ENCODE measurements at places on chromosomes 11 and 22. TPM values are rescaled to one million over a fixed set of nuclear protein-coding genes. Genes with fewer than 3 reads are reported as not detected.

DNA sequence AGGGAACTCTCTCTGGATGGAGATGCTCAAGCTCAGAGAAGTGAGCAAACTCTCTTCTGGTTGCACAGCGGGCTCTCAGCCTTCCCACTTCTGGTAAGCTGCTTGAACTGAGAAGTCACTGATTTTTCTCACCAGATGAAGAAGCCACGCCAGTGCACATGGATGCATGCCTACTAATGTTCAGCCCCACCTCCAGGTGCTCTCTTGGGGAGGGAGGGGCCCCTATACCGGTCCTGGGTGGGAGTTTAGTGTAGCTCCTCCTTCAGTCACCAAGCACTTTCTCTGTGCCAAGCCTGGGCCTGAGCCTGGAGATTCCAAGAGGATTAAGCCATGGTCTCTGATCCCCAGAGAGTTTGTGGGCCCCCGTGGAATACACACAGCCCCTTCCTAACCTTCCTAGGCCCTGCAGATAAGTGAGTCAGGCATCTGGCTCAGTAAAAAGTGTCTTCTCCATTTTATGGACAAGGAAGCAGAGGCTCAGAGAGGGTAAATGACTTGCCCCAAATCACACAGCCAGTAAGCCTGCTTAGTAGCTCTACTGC, 142.2 kb downstream of the ST3GAL4 start:
- no peak for DNase-seq

DNA sequence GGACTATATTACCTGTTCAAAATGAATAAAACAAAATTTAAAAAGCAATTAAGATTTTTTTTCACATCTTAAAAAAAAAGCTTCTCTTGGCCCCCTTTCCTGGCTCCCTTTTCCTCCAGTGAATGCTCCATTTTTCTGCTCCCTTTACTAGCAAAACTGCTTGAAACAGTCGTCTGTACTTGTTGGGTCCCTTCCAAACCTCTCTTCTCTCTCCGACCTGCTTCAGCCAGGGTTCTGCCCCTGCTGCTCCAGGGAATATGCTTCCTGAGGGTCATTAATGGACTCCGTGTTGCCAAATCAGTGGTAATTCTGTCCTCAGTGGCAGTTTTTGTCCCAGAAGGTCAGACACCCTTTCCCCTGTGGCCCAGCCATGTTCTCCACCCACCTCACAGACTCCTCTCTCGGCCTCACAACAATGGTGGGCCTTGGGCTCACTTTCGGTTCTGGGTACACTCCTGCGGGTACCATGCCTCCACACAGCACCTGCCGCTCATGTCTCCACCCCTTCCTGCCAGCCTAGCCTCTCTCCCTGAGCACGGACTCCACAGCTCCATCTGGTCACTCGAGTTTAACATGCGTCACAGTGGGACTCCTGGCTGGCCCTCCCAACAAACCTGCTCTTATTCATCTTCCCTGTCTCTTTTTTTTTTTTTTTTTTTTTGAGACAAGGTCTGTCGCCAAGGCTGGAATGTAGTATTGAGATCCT, 7.8 kb upstream of the POLR3H start:
- no peak for DNase-seq

- no peak for DNase-seq
These were observed 631 bp upstream of the NPTXR start for GRCh38 chr22:38844315-38845003.

- peak; percentile 15 for DNase-seq
These were observed 130.9 kb downstream of the PARVA start for GRCh38 chr11:12508151-12508751.

DNA sequence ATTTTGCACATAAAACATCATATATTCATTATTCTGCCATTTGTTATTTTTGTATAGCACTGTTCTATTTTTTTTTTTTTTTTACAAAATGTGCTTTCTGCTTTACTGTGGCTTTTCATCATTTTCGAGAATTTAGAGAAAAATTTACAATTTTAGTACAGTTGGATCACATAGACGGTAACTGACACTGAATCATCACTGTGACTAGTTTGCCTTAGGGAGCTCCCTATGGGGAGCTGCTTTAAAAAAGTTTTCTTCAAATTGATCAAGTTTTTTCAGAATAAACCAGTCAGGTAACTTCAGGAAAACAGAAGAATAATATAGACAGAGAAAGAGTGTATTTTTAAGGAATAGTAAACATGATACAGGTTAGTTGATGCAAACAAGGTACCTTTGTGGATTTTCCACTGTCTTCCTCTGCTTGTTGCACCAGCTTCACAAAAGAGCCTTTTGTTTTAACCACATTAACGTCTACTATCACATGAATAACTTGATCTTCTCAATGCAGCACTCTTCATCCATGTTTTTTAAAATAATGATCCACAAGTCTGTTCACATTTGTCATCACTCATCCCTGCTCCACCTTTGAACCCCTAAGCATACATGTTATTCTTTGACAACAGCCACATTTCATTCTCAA, 327.0 kb downstream of the DYNC2H1 start:
- DNase-seq = no peak

DNA sequence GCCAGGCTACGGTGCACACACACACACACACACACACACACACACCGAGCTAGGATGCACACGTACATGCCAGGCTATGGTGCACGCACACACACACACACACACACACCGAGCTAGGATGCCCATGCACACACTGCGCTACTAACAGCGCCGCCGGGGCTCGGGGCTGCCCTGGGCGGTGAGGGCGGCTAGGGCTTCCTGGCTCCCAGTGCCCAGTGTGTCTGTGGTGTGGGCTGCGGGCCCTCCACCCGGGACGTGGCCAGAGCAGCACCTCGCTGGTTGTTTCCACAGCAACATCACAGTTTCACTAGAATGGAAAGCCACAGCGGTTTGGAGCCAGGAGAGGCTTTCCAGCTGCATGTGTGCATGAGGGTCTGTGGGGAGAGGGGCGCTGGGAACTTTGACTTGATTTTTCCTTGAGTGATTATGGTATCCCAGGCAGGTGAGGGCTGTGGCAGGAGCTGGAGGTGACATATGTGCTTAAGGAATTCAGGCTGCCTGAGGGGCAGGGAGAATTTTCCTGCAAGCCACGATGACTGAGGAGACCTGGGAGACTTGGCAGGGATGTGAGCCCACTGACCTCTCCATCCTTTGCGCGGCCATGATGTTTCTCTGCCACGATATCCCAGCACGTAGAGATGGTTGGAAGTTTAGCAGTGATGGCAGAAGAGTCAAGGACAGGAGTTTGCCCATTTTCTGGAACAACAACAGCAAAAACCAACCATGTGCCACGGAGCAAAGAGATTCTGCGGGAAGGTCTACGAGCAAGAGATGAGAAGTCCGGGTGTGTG, 195.9 kb downstream of the SNX19 start:
- no peak for DNase-seq

- no peak for DNase-seq
These were observed 65.2 kb upstream of the CECR2 start for GRCh38 chr22:17303840-17304779.

DNA sequence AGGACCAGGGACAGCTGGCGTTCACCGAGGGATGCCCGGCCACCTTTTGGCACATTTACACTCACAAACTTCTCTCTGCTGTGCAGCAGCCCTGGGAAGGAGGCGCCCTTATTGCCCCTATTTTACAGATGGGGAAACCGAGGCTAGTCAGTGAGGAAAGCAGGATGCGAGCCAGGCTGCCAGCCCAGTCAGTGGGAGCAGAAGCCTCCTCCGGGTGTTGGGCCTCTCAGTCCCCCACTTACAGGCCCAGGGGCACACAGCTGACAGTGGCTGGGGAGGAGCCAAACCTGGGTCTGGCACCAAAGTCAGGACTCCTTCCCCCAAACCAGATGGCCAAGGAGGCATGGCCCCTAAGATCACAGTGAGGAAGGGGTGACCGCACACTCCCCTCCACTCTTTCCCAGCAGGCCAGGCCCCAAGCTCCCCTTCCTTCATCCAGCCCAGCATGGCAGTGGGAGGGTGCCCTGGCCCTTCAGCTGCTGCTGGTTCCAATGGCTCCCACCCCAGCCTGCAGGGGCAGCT, 121.4 kb upstream of the ANO1 start:
- DNase-seq = no peak

DNA sequence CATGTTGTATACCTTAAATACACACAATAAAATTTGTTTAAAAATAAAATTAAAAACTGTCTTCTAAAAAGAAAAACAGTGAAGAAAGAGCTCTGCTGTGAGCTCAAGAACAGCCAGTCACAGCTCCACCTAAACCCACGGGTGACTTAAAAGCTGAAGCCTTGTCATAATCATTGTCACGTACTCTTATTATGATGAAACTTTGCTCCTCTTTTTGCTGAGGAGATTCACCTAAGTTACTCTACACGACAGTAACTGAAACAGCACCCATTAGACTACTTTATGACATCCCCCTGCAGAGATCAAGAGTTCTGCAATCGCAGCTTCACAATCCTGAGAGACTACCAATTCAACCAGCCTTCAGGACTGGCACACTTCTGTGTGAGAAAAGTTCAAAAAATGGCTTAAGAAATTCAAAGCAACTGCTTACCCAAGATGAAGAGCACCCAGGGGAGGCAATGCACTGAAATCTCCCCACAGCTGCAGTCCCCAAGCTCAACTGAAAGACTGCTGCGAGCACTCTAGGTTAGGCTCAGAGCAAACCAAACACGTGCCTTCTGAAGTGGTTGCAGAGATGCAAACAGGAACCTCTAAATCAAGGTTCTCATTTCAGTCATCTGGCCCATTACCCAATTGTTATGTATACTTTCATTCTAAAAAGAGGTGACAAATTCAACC, at the start of gene JAML:
Gene JAML (minus strand): TSS at position 501 of the 678 bp plus-strand sequence. CDS start 10,145 bp downstream, outside the sequence.
- no peak for DNase-seq

DNA sequence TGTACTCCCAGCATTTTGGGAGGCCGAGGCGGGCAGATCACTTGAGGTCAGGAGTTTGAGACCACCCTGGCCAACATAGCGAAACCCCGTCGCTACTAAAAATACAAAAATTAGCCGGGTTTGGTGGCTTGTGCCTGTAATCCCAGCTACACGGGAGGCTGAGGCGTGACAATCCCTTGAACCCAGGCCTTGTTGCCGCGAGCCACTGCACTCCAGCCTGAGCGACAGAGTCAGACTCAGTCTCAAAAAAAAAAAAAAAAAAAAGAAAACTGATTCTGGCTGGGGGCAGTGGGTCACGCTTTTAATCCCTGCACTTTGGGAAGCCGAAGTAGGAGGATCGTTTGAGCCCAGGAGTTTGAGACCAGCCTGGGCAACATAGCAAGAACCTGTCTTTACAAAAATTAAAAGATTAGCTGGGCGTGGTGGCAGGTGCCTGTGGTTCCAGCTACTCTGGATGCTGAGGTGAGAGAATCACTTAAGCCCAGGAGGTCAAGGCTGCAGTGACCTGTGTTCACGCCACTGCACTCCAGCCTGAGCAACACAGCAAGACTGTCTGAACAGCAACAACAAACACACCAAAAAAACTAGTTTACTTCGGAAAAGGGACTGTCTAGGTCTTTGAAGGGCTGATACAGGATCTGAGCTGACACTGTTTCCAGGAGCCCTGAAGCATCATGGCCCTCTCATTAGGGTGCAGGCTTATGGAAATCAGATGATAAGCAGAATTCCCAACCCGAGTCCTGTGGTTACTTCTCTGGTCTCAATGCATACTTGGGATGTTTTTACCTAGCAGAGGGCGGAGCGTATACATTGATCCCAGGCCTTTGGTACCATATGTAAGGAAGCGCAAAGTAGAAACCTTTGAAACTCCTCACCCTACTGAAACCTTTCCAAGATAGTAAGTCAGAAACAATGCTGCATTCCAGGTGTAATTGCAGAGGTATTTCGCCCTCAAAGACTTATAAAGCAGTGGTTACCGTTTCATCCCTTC, 1.8 kb upstream of the CHKB start:
- no peak for DNase-seq

DNA sequence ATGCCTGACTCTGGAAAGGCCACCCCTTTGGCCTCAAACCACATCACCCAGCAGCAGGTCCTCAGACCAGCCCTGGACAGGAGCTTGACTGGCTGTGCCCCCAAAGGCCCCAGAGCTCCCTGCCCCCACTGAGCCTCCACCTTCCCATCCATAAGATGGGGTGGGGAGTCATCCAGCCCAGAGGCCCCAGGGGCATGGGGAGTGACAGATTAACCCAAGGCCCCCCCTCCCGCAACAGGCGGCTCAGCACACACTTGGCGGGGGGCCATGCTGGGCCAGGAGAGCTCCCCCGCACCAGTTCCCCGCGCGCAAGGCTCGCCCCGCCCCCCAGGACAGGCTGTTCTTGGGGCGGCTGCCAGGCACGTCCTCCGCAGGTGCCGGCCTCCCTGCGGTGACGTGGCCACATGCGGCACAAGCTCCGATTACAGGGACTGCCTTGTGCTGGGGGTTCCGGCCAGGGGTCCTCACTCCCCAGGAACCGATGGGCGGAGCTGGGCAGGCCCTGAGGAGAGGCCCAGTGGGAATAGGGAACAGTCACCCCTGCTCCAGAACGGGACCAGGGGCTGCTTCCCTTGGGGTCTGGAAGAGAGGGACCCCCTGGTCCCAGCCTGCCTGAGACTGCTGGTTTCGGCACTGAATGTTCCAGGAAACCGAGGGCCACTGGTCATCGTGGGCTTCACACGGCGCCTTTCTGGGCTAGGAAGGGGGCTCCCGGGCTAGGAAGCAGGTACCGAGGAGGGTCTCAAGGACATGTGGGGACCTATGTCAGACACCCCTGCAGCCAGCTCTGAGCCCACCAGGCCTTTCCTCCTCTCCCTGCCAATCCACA, 5.1 kb upstream of the CDKN1C start:
- DNase-seq = no peak

- no peak for DNase-seq
These were observed 18.5 kb downstream of the ENDOD1 start for GRCh38 chr11:95108159-95108611.

DNA sequence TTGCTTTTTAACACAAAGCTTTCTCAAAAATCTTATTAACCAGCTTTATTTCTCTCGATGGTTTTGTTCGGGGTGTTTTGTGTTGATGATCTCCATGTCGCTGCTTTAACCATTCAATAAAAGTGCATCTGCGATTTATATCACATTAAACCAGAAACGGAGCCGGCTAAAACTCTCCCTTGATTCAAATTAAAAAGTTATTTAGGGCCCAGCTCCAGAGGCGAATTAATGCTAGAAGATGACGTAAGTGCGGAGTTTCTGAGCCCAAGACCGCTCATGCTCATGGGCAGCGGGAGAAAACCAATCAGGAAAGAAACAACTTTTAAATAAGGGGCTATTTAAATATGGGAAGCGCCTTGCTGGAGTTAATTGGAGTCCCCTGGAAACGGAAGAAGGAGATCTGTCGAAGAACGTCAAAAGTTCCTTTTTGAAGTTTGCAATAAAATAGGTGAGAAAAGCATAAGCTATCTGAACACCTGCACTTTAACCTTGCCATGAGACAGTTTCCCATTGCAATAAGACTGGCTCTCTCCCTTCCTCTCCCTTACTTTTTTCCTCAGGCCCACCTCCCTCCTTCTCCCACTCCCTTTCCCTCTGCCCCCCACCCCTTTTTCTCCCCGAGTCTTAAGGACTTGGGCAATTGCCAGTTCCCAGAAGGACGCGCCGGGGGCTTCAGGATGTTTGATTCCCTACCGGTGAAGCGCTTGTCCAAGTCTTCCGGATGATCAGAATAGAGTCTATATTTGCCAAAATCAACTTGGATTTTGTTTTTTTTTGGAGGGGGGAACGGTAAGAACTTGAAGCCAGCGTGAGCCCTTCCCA, 1.9 kb upstream of the DBX1 start:
- DNase-seq = no peak

Gene SCUBE1
- 42.8 TPM for total RNA-seq

Gene LGR4
- 39.6 TPM for total RNA-seq

Gene CELSR1
- 27.8 TPM for total RNA-seq

Gene BTBD18
- total RNA-seq = not detected

Gene FGF4
- not detected for total RNA-seq

Gene OR2AG1
- not detected for total RNA-seq

Gene CD151
- 128 TPM for total RNA-seq
